Inflammatory macrophage treated with lipopolysaccharide for 4 hours (primary cell): ENCODE measurements at places on chromosomes 5 and 9.

DNA sequence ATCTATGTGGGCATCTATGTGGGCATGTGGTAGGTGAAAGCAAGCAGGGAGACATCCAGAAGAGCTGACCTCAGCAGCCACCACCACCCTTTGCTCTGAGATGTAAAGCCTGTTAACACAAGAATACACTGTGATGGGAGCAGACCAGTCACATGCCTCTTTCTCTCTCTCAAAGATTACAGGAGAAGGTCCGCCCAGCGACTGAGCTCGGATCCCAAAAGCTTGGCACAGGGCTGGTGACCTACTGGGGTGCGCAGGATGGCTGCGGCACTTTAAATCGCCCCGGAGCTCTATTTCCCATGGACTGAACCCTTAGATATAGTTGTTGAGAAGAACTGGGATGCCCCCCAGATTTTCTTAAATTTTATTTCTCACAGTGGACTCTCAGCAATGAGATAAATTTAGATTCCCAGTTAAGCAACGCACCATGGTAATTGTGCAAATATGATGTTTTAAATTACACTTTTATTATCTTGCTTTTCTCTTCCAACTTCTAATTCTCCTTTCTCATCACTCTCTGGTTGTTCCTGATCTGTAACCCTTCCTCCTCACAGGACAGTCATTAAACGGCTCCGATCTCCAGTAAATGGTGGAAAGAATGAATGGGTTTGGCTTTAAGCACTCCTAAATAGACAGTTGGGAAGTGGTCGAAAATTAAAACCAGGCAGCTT is 37.7 kb upstream of the ICE1 start:
- no peak for DNase-seq

DNA sequence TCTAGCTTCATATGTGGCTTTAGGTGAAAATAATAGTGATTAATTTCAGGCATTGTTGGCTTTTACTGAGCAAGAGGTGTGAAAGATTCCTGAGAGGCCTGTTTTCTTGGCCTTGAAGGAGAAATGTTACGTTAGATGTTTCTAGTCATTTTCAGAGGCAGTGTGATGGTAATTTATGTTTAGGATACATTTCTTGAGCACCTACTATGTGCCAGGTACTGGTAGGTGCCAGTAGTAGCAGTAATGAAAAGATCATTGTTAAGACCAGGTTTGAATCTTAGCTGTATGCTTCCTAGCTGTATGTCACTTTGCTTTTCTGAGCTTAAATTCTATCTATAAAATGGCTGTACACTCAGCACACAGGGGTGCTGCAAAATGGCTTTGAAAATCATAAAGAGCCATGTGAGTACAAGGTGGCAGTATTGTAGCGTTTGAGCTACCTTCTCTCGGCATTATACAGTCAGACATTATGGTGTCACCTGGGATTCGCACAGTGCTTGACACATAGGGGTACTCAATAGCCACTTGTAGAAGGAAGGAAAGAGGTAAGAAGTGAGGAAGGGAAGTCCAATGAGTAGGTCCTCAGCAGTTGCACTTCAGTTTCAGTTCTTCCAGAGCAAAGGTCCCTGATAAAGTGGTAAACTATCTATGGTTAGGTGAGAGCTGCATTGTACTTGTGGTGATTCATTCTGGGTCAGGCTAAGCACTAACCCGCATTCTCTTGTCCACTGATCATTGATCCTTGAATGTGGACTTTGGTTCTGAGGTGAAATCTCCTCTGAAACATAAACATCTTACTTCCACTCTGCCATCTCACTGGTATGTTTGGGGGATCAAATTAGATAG is 166.5 kb upstream of the NR3C1 start:
- no peak for DNase-seq

- no peak for DNase-seq
These were observed at the start of gene INSL6 for GRCh38 chr9:5185220-5185840. TSS of gene INSL6 (minus strand) at chr9:5185639. CDS start at chr9:5185602, 37 bp downstream.

DNA sequence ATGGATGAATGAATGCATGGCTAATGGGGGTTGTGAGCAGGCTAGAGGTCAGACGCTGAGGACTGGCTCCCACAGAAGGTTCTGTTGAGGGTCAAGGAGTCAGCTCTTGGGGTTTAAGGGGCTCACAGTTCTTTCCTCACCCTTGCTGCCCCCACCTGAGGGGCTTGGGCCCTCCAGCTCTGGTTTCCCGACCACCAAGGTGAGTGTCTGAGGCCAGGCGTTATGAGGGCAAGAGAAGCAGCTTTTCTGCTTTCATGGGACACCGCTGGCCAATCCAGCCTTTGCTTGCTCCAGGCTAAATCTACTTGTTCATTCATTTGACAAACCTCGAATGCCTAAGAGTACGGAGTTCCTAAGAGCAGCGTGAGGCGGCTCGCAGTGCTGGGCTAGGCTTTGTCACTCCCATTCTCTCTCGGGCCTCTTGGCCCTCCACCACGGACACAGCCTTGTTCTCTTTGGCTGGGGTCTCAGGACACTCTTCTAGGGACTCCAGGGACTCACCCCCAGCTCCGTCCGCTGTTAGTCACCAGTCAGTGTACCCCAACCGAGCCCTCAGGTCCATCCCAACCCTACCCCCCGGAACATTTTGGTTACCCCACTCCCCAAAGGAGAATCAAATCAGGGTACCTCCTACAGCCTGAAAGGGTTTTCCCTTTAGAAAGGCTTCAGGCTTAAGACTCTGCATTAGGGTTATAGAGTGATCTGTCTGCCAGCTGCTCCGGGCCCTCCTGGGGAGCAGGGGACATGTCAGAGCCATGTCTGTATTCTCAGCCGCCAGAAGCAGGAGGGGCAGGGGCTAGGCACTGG is 210.1 kb upstream of the MVB12B start:
- no peak for DNase-seq

- peak; percentile 37 for DNase-seq
These were observed 262.3 kb downstream of the TAF11L14 start for GRCh38 chr5:17896605-17897004.

GRCh38 chr5:133236541-133236951 is 184.7 kb downstream of the HSPA4 start:
- DNase-seq, result no peak

- DNase-seq, result no peak
These were observed 36.2 kb upstream of the OR2S2 start for GRCh38 chr9:35993976-35994720.

- DNase-seq, result peak; percentile 72
These were observed 103.6 kb upstream of the CHD1 start for GRCh38 chr5:99032234-99033013.

DNA sequence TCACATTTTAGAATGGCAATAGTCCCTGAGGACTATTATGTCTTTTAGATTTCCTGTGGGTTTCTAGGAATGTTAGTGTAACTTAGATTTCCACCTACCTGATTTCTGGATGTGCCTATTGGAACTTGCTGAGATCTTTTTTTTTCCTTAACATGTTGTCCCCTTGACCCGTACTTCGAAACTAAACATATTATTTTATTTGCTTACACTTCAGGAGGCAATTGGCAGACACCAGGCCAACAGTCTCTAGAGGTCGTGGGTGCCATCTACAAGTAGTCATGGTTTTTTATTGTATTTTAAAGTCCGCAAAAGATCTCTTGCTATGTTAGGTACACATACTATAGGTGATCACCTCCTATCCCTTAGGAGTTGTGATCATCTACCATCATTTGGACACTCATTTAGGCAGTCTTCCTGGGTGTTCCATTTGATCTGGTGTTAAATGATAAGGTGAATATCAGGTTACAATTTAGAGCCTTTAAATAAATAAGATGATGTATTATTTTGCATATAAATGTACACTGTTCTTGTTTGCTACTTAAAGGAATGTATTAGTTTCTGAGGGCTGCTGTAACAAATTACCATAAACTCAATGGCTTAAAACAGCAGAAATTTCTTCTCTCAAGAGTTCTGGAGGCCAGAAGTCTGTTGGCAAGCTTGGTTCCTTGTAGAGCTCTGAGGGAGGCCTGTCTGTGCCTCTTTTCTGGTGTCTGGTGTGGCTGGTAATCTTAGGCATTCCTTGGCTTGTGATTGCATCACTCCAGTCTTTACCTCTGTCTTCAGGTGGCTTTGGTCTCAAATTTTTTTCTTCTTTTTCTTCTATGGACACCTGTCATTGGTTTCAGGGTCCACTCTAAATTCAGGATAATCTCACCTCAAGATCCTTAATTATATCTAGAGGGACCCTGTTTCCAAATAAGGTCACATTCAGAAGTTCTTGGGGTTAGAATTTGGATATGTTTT is 64.8 kb downstream of the ZCCHC7 start:
- DNase-seq, result no peak

- DNase-seq, result no peak
These were observed 92.0 kb downstream of the ZNF608 start for GRCh38 chr5:124654418-124654817.

GRCh38 chr9:12843735-12844134 is 68.9 kb downstream of the LURAP1L start:
- DNase-seq, result no peak

DNA sequence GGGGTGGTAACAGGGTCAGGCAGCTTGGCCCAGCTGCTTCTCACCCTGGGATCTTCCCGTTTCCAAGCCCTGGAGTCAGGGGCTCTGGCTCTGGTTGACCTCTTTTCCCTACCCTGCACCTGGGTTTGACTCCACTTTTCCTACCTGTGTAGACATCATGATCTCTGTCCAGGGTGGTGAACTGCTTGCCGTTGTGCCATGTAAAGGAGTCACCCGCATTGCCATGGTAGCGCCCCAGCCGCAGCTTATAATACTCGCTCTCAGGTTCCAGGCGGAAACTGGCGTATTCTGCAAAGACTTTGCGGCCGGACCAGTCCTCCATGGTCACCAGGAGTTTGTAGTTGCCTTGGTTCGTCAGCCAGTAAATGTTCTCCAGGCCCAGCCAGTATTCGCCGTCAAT is 30.9 kb downstream of the ANGPTL2 start:
- DNase-seq, result no peak

DNA sequence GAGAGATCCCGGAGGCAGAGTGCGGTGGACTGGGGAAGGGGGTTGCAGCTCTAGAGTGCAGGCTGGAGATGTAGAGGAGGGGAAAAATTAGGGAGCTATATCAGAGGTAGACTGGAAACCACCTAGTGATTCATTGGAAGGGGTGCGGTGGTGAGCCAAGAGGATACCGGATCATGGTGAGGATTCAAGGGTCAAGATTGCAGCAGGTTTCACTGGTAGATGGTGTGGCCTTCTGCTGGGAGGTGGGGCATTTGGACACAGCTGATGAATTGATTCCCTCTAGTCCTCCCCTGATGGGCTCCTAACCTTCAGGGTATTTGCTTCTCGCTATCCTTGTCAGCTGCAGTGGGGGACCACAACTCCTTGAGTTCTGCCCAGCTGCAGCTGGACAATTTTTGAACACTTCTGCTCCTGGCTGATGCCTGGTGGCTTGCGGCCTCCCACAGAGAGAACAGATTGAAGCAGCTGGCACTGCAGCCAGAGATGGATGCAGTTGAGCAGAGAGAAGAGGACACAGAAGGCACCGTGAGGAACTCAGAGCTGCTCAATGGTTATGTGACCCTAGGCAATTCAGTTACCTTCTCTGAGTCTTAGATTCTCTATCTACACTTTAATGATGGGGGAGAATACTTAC is 134.4 kb upstream of the ABCA1 start:
- DNase-seq, result no peak

DNA sequence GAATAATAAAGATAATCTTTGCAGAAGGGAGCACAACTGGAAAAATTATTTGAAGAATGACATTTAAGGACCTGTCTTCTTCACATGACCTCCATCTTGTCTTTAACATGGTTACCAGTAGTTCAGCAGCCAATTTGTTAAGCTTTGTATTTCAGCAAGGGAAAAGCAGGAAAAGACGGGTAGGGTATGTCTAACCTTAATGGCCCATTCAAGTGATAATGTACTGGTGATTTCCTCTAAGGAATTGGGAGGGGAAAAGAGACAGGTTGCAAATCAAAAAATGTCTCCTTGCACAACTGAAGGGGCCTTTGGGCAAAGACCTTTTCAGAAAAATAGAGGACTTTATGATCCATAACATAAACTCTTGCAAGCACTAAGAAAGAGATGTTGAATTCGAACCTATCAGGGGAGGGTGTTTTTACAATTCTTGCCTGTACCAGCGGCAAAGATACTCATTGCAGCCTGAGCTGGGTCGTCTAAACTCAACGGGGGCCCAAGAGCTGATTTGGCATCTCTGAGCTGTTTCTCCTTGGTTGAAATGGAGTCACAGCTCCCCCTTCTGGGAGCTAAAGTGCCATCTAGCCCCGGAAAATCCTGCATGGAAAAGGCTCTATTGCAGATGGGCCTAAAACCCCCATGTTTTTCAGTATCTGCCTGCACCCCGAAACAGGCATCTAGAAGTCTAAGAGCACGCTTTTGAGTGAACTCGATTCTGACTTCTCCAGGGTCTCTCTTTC is 3.8 kb downstream of the BRINP1 start:
- DNase-seq, result peak; percentile 6

GRCh38 chr5:92081958-92082712 is 699.0 kb upstream of the ARRDC3 start:
- no peak for DNase-seq

DNA sequence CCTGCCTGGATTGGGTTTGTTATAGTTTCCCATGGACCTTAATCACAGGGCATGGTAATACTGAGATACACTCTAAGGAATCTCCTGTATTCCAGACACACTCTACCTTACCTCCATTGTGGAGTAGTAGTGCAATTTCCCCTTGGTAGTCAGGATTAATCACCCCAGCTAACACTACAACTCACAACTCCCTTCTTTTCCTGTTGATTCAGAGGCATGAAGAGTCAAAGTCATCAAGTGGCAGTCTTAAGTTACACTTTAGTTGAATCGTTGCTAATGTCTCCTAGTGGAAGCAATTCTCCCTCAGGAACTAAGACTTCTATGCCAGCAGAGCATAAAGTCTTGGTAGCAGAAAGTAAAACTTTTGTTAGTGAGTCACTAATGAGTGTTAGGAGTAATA is 122.7 kb upstream of the APC start:
- DNase-seq, result no peak

- peak; percentile 81 for DNase-seq
These were observed 118.0 kb downstream of the ESM1 start for GRCh38 chr5:54867310-54867944.

GRCh38 chr9:126945682-126946081 is 31.1 kb downstream of the RALGPS1 start:
- DNase-seq, result no peak

DNA sequence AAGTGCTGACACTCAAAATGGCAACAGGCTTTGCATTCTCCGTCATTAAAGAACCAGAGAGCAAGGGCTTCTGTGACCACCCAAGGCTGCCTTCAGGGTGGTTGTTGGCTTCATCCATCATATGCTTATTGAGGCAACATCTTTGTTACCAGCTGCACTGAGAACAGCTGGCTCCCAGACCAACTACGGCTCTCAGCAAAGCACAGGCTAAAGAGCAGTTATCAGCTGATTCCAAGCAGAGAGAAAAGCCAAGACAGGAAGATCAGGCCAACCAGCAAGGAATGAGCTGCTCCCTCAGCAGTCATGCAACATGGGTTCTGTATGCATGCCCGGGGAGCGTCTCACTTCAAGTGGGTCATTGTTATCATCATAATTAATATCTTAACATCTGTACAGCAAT is 358.9 kb downstream of the ACTL7B start:
- no peak for DNase-seq

- DNase-seq, result peak; percentile 22
These were observed 422.9 kb downstream of the EBF1 start for GRCh38 chr5:158676642-158677469.

GRCh38 chr9:98775831-98776441 is 20.4 kb downstream of the ANKS6 start:
- DNase-seq, result peak; percentile 69

- no peak for DNase-seq
These were observed 266.2 kb downstream of the ARHGAP26 start for GRCh38 chr5:143036146-143036927.

GRCh38 chr9:101625876-101626275 is 31.1 kb upstream of the PPP3R2 start:
- no peak for DNase-seq

GRCh38 chr9:81782313-81782995 is 93.1 kb upstream of the TLE1 start:
- peak; percentile 71 for DNase-seq
